Endothelial cell (in vitro differentiated cells): ENCODE measurements at places on chromosomes 5 and 9. TPM values are rescaled to one million over a fixed set of nuclear protein-coding genes. Genes with fewer than 3 reads are reported as not detected.

Gene SLC6A7
- total RNA-seq = not detected

Gene ZNF454
- 0.15 TPM for total RNA-seq

Gene GABRA1
- not detected for total RNA-seq

Gene GABRP
- 23.5 TPM for total RNA-seq

Gene FOXI1
- total RNA-seq = 2.2 TPM

Gene TRIO
- 229 TPM for total RNA-seq

Gene CCL19
- not detected for total RNA-seq

Gene GHR
- 0.67 TPM for total RNA-seq

Gene COL23A1
- 75.2 TPM for total RNA-seq

Gene SAPCD2
- total RNA-seq = 1.0 TPM

Gene FBXW2
- total RNA-seq = 58.4 TPM
